ENCODE measurements at places on chromosomes 11 and 22.

DNA sequence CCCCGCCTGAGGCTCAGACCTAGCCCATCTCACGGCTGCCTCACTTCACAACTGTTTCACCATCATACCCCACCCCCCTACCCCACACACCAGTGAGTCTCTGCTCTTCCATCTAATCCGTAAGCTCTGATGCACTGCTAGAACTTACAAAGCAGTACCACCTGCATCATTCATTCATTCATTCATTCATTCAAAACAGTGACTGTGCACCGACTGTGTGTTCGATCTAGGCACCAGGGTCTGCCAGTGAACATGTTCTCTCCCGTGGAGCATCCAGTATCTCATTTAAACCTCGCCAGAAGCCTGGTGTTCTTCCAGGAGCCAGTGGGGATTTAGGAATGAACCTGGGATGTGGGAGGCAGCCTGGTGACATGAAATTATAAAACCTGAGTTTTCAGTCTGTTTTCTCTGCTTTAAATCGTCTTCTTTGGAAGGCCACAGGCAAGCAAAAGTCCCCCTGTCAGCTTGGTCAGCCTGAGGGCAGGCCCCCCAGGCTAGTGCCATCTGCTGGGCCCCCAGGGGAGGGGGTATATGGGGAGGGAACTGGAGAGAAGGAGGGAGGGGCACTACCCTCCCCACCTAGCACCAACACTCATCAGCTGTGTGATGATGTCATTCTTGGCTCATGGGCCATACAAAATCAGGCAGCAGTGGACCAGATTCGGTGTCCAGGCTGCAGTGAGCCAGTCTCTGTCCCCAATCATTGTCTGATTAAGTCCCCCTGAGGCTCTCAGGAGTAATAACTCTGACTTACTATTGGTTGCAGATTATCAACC is 18.4 kb downstream of the TMPRSS6 start:
- no peak for DNase-seq

DNA sequence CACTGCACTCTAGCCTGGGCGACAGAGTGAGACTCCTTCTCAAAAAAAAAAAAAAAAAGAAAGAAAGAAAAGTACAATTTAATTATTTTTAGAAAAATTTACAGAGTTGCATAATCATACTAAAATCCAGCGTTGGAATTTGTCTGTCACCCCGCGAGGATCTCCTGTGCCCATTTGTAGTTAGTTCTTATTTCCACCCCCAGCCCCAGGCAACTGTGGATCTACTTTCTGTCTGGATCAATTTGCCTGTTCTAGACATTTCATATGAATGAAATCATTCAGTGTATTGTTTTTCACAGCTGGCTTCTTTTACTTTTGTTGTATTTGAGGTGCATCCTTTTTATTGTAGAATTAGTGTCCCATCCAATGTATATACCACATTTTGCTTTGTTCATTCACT is 102.6 kb upstream of the RASSF10 start:
- DNase-seq, result no peak

DNA sequence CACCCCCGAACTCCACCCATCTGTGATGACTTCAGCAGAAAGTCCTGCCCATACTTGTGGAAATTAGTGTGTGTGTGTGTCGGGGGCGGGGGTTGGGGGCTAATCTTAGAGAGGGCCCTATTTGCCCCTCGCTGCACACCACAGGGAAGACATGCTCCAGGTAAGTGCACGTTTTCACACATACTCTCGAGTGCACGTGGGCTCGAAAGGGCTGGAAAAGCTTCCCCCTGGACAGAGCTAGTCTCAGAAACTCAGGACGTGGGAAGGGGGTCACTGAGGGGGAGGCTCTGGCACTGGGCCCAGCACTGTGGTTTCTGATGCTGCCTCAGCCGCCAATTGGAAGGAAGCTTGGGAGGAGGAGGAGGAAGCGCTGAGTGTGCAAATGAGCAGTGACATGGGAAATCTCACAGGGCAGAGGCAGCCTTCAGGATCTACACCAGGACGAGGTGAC is 40.7 kb upstream of the CD82 start:
- DNase-seq, result no peak

GRCh38 chr11:76626921-76627401 is 43.6 kb downstream of the LRRC32 start:
- DNase-seq, result peak; percentile 82

- no peak for DNase-seq
Measured at GRCh38 chr11:76587820-76588454, 82.6 kb downstream of the LRRC32 start.

GRCh38 chr11:70612459-70613141 is 214.3 kb downstream of the CTTN start:
- DNase-seq, result no peak

GRCh38 chr11:128941573-128942271 is 949 bp downstream of the TP53AIP1 start:
- no peak for DNase-seq

GRCh38 chr11:112440518-112440917 is 179.9 kb upstream of the PLET1 start:
- no peak for DNase-seq

All from activated CD4-positive, alpha-beta T cell treated with anti-CD3 and anti-CD28 coated beads, Interleukin-2, amount 50 U/mL, for 16 hours (primary cell).